Activated naive CD4-positive, alpha-beta T cell (primary cell): ENCODE measurements at places on chromosomes 2 and 18.

- DNase-seq: no peak
Measured at GRCh38 chr2:116224610-116225009, 1589.9 kb upstream of the DDX18 start.

GRCh38 chr2:240509667-240510512, 47.9 kb downstream of the ANKMY1 start:
- DNase-seq: no peak

DNA sequence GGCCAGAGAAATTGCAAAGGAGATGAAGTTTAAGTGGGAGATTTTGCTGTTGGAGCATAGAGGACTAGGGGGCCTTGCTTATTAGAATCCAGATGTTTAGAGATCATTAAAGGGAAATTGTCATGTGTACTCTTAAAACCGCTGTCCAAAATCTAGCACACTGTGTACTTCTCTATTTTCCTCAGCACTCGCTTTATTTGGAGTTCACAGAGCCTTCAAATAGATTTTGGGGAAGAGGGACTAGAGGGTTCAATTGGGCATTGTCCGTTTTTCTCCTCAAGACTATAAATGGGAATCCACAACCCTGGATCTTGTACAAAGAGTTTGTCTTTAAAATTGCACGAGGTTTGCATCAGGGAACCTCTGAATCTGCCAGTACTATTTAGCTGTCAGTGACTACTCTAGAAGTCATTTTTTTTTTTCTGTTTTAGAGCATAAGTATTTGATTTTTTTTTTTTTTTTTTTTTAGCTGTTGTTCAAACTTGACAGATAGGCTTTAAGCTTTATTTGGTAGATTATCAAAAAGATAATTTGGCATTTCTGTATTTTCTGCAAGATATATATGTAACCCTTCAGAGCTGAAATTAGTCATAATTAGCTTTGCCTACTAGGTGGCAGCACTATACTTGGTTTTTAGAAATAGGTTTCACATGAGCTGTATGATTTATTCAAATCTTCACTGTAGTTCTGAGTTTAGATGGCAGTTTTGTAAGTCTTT, 14.2 kb downstream of the PMS1 start:
- no peak for DNase-seq

DNA sequence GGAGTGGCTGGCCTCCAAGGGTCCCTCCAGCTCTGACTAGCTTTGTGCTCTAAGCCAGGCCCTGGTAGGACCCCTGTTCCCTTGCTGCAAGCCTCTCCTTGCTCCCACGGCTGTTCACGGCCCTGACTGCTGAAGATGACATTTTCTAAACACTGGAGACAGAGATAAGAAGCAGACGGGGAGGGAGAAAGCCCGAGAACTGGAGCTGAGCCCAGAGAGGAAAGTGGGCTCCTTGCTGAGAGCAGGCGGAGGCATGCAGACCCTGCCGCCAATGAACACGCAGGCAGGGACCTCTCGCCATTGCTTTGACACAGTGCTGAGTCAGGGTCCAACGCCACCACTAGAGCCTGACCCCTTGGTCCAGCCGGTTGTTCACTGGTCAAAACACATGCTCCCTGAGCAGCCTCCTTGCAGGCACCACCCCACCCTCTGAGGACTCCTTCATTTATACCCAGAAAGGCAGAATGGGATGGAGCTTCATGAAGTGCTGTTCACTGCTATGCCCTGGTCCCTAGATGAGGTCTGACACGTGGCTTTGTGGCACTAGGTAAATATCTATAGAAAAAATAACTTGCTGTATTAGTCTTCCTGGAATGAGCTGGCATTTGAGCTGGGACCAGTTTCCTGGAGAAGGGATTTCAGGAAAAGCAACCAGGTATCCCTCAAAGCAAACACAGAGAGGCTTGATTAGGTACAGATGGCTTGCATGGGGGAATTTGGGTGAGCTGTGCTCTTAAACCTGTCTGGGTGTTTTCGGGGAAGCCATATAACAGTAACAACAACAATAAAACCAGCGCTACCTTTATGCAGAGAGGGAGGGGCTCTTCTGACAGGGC, 65.7 kb downstream of the MCFD2 start:
- no peak for DNase-seq

DNA sequence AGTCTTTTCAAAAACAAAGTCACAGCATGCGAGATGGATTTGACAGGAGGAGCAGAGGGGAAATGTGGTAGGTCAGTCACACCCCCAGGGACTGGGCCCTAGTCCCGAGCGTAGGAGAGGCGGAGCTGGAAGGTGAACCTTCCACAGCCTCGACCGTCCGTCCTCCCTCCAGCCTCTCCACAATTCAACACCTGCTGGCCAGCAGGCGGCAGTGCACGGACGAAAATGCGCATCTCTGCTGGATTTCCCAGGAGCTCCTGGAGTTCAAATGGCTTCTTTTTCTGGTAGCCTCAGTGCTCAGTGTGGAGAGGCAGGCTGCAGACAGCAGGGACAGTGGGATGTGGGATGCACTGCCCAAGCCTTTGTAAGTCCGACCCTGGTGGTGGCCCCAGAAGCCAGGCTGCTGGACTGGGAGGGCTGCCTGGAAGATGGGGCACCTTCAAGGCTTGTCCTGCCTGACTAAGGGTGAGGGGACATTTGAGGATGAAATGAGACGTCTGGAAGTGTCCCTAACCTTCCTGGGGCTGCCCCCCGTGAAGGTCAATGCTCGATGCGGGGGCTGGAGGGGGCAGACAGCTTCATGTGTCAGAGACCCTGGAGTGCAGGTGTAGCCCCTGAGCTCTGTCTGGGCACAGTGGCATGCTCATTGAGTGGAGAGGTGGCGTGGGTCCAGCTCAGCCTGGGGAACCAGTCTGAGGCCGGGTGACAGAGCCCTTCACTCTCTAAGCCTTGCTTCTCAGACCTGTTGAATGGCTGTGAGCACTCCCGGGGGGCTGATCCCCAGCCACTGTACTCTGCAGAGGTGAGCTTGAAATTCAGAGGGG, 189.5 kb downstream of the TFCP2L1 start:
- no peak for DNase-seq

DNA sequence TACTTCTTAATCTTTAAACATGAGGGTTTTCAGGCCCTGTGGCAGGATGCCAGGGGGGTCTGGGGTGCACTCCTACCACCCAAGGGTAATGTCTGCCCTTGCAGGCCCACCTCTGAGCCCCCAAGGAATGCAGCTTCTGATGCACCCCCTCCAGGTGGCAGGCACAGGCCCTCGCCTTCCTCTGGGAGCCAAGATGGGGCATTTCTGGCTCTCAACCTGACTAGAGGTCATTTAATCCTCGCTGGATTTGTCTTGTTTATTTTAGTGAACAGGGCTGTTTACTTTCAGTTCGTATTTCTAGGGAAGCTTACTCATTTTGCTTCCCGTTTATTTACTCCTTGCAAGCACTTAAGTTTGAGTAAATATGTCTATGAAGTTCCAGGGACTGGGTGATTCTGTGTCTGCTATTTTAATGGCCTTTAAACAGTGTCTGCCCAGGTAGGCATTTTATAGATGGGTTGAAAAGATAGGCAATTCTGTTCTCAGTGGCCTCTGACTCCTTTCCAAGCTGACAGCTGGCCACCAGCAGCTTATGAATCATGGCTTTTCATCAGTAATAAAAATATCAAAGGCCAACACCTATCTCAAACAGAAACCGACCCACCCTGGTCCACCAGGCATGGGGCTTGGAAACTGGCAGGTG, 11.1 kb upstream of the DNPEP start:
- DNase-seq: no peak

- no peak for DNase-seq
Measured at GRCh38 chr2:241632478-241633325, 4.3 kb downstream of the THAP4 start.

GRCh38 chr2:210188755-210189154, 17.5 kb upstream of the KANSL1L start:
- no peak for DNase-seq

DNA sequence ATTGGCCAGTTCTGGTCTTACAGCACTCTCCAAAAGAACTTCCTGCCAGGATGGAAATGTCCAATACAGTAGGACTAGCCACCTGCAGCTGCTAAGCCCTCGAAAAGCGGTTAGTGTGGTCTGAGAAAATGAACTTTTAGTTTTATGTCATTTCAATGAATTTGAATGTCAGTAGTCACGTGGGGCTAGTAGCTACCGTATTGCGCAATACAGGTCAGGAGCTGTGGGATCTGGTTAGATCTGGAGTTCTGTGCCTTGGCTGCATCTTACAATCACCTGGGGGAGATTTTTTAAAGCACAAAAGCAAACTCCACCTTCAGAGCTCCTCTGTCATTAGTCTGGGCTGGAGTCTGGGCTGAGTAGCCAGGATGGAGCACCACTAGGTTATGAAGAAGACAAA, 35.9 kb downstream of the C1QL2 start:
- no peak for DNase-seq

GRCh38 chr18:50301074-50301473, 13.6 kb upstream of the CXXC1 start:
- DNase-seq: no peak

DNA sequence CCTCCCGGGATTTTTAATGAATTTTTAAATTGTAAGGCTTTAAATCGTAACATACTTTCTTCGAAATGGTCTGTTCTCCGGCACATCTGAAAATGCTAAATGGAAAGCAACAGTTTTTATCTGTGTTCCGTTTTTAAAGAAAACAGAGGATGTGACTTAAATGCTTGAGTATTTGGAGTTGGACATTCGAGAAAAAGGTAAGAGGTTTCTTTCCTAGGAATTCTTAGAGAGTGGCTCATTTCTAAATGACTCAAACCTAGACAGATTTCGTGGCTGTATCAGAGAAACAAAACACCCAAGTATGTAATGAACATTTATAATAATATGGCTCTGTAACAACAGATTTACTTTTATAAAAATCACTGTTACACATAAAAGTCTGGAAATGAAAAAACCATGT, 177.6 kb upstream of the CCDC68 start:
- no peak for DNase-seq
